ENCODE measurements at places on chromosomes 5 and 9.

DNA sequence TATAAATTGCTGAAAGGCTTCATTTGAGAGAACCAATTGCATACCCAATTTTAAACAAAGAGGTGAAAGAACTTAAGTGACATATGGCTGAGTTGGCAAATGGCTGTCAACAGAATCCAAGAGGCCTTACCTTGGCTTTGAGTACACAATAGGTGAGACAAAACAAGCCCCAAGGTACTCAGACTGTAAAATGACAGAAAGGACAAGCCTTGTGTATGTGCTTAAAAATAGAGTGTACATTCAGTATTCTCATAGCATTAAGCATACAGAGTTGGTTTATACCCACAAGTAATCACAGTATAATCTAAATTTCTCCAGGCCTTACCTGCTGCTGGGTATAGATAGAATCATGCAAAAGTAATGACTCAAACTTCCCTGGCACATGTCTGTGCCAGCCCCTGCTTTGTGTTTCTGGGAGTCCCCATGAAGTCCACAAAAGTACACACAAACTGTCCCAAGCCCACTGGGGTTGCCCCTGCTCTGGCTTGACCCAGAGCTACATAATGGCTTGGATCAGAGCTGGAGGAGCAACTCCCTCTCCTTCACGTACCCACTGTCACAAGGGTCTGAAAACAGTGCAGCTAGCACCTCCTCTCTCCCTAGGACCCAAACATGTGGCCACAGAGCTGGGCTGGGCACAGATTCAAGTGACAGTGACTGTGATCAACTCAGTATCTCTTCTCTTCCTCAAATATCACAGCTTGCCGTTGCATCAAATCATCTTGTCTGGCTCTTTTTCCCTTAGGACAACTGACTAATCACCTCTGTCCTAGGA, 250.8 kb downstream of the ENC1 start:
- no peak for DNase-seq

DNA sequence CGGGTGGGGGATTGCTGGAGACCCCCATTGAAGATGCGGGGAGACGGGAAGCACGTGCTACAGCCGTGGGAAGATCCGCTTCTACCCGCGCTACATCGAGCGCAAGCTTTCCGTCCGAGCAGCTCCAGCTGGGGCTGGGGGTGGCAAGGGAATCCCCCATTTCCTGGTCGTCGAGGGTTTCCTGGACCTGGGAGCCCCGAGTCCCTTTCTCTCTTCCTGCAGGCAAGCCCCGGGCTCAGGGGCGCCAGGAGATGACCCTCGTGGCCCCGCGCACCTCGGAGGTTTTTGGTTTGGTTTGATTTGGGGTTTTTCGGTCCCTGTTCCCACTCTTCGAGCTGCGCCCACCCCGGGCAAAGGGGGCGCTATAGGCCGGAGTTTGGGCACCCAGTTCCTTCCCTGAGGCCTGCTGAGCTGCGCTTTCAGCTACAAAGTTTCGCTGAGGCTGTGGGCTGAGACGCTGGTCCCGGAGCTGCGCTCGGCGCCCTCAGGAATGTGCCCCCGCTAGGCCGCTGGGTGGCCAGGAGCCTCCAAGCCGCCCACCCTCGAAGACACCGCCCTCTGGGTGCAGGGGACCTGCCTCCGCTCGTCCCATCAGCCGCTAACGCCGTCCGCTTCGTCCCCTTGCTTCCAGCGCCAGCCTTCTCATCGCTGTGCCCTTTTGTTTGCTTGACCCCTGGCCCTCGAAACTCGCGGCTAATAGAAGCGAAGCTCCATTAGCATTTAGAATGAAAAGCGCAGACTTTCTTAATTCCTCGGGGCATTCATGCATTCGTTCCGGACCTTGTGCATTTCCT, 2.9 kb downstream of the NR4A3 start:
- DNase-seq: peak; percentile 88

GRCh38 chr5:125057912-125058826, 311.7 kb upstream of the ZNF608 start:
- DNase-seq: no peak

GRCh38 chr5:107502676-107503060, 168.1 kb downstream of the EFNA5 start:
- DNase-seq: no peak

DNA sequence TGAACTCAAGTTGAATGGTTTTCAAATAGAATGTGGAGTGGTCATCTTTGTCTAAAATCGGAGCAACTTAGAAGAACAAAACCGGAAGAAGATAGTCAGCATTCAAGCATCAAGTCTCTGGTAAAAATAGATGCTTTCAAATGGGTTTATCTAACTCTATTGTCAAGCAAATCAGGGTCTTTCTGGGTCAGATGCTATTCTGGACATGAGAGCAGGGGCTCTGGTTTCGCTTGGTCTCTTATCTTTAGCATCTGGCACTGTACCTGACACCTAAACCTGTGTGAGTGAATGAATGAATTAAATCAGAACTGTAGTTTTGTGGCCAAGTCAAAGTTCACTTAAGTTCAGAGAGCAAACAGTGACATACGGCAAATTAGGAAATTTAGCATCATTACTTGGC, 173.5 kb downstream of the SLIT3 start:
- no peak for DNase-seq

GRCh38 chr9:36625006-36625615, 52.4 kb downstream of the MELK start:
- no peak for DNase-seq

DNA sequence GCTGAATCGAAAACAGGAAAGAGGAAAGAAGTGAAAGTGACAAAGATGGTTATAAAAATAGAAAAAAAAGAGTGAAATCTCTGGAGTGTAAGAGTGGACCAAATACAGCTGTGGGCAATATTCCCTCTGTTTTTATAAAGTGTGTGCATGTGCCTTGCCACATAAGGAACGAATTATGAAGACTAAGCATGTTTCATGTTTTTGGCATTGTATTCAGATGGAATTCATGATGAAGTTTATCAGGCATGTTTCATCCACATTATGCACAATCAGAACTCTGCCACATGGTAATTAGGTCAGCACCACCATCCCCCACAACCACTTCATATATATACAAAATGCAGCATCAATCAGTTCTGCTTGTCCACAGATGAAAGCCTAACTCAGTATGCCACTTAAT, 348.0 kb downstream of the ZNF608 start:
- DNase-seq: no peak

DNA sequence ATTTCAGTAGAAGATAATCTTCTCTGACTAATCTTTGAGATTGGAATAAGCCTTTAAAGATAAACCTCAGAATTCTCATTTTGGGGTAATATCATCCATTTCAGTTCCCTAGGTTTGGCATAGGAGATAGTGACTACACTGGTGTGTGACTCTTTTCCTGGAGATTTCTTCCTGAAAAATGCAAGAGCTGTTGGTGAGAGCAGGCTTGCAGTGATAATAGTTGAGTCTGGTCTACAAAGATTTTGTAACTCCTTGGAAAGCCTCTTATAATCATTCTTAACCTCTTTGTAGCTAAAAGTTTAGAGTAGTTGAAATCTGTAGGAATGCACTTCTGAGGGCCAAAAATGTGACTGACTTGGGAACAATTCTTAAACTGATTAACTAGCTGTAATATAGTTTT, 23.4 kb downstream of the RANBP17 start:
- no peak for DNase-seq

- no peak for DNase-seq
Measured at GRCh38 chr9:37380570-37380969, 41.9 kb upstream of the GRHPR start.

DNA sequence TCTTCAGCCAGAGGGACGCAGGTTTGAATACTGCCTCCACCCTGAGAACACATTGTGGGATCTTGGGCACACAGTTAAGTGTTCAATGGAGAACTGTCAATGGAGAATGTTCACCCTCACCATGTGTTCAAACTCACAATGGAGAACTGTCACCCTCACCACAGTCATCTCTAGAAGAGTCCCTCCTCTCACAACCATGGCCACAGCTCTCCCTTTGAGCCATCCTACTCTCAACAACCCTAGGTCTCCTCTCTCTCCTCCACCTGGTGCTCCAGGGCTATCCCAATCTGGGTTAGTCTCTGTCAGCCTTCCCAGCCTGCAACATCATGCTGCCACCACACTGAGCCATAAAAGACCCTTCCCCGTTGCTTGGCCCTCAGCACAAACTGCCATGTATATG, 36.3 kb upstream of the HAND1 start:
- DNase-seq: no peak

DNA sequence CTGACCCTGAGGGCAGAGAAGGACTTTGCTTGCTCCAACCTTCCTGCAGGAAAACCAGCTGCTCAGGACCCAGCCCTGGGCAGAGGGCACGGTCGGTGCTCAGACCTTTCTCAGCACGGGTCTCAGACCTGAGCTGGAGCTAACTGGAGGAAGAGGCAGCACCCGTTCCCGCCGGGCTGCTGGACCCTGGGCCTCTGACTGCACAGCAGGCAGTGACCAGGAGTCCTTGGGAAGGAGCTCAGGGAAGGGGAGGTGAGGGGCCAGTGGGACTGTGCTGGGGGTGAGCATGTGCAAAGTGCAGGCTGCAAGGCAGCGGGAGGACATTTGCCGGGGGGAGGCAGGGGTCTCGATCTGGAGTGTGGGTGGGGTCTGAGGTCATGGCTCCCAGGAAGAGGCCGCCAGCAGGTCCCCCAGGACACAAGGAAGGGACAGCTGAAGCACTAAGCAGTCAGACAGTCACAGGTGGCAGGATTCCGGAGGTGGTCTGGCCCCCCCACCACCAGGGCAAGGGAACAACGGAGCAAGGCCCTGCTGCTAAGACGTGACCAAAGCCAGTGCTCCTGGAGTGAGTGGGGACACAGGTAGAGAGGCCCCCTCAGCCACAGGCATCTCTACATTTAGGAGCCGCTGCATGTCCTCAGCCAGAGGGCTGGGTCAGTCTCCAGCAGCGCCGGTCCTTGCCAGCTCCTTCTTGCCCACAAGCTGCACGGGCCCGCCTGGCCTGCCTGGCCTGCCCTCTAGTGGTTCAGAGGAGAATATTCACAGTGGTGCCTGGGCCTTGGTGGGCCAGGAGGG, 4.8 kb upstream of the DPM2 start:
- DNase-seq: peak; percentile 65

DNA sequence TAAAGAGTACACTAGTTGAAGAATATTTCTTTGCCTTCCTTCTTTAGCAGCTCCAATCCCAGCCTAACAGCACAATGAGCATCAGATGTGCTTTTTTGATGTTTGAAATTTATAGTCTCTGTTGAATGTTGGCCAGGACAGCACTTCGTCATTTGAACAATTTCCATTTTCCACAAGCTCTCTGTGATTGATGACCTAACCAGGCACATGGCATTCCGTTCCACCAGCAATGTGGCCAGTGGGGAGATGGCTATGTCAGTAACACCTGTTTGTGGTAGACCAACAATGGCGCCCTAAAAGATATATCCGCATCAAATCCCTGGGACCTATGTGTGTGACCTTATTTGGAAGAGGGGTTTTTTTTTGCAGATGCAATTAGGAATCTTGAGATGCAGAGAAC, 66.8 kb downstream of the PALM2AKAP2 start:
- DNase-seq: no peak

DNA sequence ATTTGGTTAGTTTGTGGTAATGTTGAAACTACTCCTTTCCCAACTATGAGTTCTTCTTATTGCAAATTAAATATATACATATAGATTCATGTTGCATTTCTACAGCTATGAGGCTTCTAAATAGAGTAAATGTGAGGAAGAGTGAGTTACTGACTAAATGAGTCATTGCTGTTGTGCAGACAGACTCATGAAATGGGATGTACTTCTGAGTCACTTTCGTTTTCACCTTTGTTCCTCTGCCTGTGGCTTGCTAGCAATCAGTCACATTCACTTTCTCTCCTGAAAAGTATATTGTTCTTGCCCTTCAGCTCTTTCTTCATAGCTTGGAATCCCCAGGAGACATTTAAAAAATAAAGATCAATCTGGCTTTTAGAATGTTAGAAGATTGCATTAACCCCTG, 295.5 kb upstream of the SMC2 start:
- no peak for DNase-seq

- no peak for DNase-seq
Measured at GRCh38 chr9:114078021-114078780, at the start of gene AMBP. TSS of gene AMBP (minus strand) at chr9:114078300. CDS start at chr9:114078209, 91 bp downstream.

DNA sequence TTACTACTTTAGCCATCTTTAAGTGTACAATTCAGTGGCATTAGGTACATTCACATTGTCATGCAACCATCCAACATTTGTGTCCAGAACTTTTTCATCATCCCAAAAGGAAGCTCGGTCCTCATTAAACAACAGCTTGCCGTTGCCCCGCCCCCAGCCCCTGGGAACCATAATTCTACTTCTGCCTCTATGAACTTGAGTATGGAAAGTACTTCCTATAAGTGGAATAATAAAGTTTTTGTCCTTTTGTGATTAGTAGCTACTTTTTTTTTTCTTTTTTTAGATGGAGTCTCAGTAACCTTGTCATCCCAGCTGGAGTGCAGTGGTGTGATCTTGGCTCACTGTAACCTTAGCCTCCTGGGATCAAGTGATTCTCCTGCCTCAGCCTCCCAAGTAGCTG, 5.0 kb downstream of the GBGT1 start:
- no peak for DNase-seq

DNA sequence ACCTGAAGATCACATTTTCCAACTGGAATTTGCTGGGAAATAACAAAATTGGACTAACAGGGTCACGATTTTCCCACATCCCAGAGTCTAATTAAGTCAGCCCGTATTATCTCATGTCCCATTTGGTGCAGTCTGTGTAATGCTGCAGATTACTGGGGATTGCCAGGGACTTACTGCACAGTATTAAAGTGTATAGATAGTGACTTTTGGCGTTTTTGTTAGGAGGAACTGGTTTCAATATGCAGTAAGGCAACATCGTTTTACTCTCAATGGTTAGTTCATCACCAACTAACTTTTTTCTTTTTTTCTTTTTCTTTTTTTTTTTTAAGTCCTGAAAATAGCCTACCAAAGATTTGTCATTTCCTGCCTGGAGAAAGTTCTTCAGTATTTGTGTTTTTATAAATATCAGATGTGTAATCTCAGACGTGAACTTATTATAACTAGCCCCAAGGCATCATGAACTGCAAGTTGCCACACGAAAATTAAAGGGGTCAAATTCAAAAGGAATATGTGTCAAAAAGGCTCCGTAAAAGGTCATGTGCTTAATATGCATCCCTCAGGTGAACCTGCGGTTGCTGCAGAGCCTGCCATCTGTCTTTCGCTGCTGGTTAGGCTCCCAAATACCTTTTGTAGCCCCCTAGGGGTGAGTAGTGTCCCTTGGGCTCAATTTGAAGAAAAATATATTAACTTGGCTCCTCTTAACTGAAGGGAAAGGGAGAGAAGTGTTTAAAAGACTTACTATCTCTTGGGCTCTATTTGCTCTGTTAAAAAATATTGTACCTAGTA, 176.7 kb upstream of the ADAMTSL1 start:
- no peak for DNase-seq

GRCh38 chr5:36743891-36744772, 132.4 kb upstream of the NIPBL start:
- no peak for DNase-seq

- no peak for DNase-seq
Measured at GRCh38 chr9:13173553-13173952, 105.9 kb downstream of the MPDZ start.
